ENCODE measurements at places on chromosomes 3 and 15. TPM values are rescaled to one million over a fixed set of nuclear protein-coding genes. Genes with fewer than 3 reads are reported as not detected.

DNA sequence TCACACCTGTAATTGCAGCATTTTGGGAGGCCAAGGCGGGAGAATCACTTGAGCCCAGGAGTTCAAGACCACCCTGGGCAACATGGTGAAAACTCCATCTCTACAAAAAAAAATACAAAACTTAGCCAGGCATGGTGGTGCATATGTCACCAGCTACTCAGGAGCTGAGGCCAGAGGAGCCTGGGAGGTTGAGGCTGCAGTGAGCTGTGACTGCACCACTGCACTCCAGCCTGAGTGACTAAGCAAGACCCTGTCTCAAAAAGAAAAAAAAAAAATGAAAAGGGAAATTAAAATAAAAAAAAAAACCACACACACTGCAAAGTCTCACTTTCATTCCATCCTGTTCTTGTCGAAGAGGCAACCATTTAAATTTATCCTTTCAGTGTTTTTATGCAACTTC lies 100.8 kb upstream of the PIAS1 start:
- no peaks in the 10 kb centered on the region for H3K27me3 ChIP-seq
- no peak overlapping the region for H3K4me3 ChIP-seq

GOLGA8S gene
- not detected for total RNA-seq

GRCh38 chr3:188197388-188197847 lies 43.5 kb downstream of the LPP start:
- H3K36me3 ChIP-seq, result peaks cover 4% of the 10 kb centered on the region
- H3K27ac ChIP-seq, result peak overlapping the region; percentile 68
- peaks cover 80% of the 10 kb centered on the region for H3K4me1 ChIP-seq
- no peak for DNase-seq

- peaks cover 15% of the 10 kb centered on the region for H3K4me1 ChIP-seq
- no peaks in the 10 kb centered on the region for H3K36me3 ChIP-seq
- H3K27ac ChIP-seq, result peak within 1 kb of the TSS; percentile 87
- H3K4me3 ChIP-seq, result peak within 1 kb of the TSS; percentile 62
- DNase-seq, result no peak
Observed at GRCh38 chr15:48177766-48178647, at the start of gene MYEF2. Gene MYEF2, minus strand, starts transcription at chr15:48178295. Its CDS starts 58 bp downstream, at chr15:48178237.

DNA sequence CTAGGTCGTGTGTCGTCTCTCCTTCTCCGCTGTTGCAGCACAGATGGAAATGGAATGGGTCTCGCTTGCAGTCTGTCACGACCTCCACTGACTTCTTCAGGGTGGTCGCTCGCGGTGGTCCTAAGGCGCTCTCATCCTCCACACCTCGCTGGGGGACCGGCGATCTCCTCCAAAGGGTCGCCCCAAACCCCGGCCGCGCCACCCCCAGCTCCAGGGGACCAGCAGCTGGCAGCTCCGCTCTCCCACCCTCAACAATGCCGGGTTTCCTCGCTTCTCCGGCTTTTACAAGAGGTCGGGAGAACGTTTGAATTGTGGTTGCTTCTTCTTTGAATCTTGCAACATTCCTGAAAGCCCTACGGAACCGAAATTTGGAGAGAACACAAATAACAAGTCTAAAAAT lies 25.9 kb downstream of the SERP1 start:
- no peak for DNase-seq
- H3K27ac ChIP-seq, result no peak overlapping the region
- H3K4me1 ChIP-seq, result no peaks in the 10 kb centered on the region
- H3K4me3 ChIP-seq, result no peak overlapping the region
- no peaks in the 10 kb centered on the region for H3K27me3 ChIP-seq
- H3K36me3 ChIP-seq, result no peaks in the 10 kb centered on the region

GRIP2 gene
- 0.50 TPM for total RNA-seq

DNA sequence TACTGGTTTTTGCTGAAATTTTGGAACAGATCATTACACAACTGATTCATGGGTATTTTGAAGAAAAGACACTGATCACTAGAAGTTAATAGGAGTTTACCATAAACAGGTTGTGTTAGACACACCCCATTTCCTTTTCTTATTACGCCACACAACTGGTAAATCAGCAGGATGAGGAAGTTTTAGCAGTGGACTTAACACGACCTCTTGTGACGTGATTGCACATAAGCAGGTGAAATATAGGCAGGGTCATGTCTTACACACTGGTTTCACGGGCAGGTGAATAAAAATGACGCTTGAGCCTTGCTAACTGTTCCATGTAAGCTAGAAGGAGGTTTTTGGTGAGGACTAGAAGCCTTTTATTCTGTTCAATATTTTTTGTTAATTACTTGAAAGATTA lies 27.1 kb upstream of the TPRG1 start:
- no peaks in the 10 kb centered on the region for H3K36me3 ChIP-seq
- H3K27me3 ChIP-seq, result no peaks in the 10 kb centered on the region
- no peaks in the 10 kb centered on the region for H3K4me1 ChIP-seq
- no peak overlapping the region for H3K27ac ChIP-seq

DNA sequence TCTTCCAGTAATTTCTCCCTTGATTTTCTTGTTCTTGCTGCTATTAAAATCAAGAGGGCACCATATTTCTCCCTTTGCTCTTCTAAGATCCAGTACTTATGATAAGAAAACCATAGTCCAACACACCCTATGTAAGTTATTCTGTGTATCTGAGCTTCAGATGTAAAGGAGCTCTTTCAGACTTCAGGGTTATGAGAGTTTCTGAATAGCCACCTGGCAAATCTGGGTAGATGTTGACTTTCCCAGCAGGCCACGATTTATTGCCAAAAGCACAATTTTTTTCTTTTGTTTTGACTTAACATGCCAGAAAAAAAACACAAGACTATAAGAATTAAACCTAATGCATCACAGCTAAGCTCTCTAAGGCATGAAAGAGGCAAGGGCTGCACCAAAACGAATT lies 1045.0 kb downstream of the FHIT start:
- DNase-seq, result no peak
- H3K27me3 ChIP-seq, result no peaks in the 10 kb centered on the region
- H3K36me3 ChIP-seq, result no peaks in the 10 kb centered on the region

DNA sequence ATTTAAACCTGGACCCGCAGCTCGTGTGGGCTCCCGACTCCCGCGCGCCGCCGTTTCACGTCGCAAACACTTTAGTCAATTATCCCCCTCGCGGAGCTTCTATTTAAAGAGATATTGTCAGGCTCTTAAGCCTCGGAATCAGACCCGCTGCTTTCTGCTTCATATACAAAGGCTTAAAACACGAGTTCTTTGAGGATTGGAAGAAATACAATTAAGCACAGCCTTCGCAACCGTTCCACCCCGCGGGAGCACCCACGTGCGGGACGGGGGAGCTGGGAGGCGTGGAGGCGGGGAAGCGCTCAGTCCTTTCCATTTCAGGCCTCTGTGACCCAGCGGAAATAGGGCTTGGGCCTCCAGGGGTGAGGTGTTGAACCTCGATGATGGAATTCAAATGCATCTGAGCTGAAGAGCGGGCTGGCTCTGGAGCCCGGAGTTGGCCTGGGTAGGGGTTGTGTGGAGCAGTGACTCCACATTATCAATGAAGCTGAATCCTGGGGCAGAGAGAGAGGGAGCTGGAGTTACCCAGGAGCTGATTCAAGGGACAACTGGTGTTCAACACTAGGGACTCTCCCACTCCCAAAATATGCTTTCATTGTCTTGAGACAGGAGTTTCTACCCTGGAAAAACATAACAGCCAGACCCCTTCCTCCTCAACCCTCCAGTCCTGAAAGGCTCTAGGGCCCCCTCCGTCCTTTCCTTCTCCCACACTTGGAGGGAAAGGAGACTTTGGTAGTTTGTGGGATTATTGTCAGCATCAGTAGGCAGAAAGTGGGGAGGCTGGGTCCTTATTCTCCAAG lies 2.4 kb downstream of the ANKRD63 start:
- DNase-seq, result no peak
- peaks cover 36% of the 10 kb centered on the region for H3K27me3 ChIP-seq
- H3K36me3 ChIP-seq, result no peaks in the 10 kb centered on the region
- no peak overlapping the region for H3K27ac ChIP-seq
- H3K4me3 ChIP-seq, result no peak overlapping the region
- H3K4me1 ChIP-seq, result peaks cover 33% of the 10 kb centered on the region

GRCh38 chr3:8532251-8532871 lies 30.7 kb downstream of the LMCD1 start:
- H3K4me3 ChIP-seq, result no peak overlapping the region
- H3K27me3 ChIP-seq, result no peaks in the 10 kb centered on the region
- H3K36me3 ChIP-seq, result no peaks in the 10 kb centered on the region

DNA sequence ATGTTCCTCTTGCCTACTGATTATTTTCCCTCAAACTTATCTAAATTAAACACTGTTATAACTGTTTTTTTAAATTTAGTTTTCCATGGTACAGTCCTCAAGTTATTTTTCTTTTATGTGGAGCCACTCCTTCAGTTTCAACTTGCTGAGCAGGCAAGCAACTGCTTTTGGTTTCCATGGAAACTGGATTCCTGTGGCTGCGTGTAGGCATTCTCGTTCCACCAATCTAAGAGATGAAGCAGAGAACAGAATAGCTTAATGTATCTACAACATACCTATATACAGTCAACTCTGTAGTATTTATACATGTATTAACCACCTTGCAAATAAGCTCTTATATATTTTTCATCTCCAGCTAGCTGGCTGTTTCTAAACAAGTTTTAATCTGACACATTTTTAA lies 25.8 kb upstream of the ANXA2 start:
- no peaks in the 10 kb centered on the region for H3K27me3 ChIP-seq
- H3K4me1 ChIP-seq, result peaks cover 32% of the 10 kb centered on the region
- no peak overlapping the region for H3K27ac ChIP-seq
- peaks cover 4% of the 10 kb centered on the region for H3K36me3 ChIP-seq
- H3K4me3 ChIP-seq, result no peak overlapping the region

CERS3 gene
- total RNA-seq, result not detected

GRCh38 chr15:51580982-51581381 lies 41.6 kb downstream of the DMXL2 start:
- H3K36me3 ChIP-seq, result no peaks in the 10 kb centered on the region
- H3K27ac ChIP-seq, result no peak overlapping the region
- no peak for DNase-seq
- H3K4me1 ChIP-seq, result peaks cover 3% of the 10 kb centered on the region

TRIM42 gene
- not detected for total RNA-seq

GRCh38 chr3:27791956-27792355 lies 69.8 kb upstream of the EOMES start:
- H3K27me3 ChIP-seq, result no peaks in the 10 kb centered on the region
- H3K27ac ChIP-seq, result no peak overlapping the region
- DNase-seq, result no peak
- H3K4me3 ChIP-seq, result no peak overlapping the region
- no peaks in the 10 kb centered on the region for H3K36me3 ChIP-seq

LYZL4 gene
- total RNA-seq, result not detected

CNTN6 gene
- total RNA-seq, result 0.06 TPM

- no peak overlapping the region for H3K4me3 ChIP-seq
- H3K4me1 ChIP-seq, result no peaks in the 10 kb centered on the region
- H3K27ac ChIP-seq, result no peak overlapping the region
Observed at GRCh38 chr15:41987925-41988275, 15.5 kb upstream of the EHD4 start.

GRCh38 chr15:100247228-100248225 lies 94.2 kb downstream of the ADAMTS17 start:
- no peak overlapping the region for H3K4me3 ChIP-seq
- DNase-seq, result no peak
- H3K36me3 ChIP-seq, result peaks cover 3% of the 10 kb centered on the region
- H3K27ac ChIP-seq, result no peak overlapping the region
- no peaks in the 10 kb centered on the region for H3K4me1 ChIP-seq

DNA sequence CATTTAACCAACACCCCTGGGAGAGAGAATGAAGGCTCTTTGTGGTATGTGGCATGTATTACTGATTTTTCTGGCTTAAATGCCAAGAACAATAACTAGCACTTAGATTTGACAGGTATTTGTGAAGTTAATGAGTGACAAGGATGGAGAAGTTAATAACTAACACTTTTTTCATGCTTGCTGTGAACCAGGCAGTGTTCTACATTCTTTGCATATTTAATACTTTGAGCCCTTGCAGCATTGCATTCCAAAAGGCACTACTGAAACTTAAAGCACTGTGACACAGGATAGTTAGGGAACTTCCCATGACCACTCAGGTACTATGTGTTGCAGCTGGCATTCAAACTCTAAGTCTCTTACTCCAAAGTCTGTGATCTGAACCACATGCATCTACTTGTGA lies 650.6 kb downstream of the ZPLD1 start:
- H3K36me3 ChIP-seq, result no peaks in the 10 kb centered on the region
- no peaks in the 10 kb centered on the region for H3K27me3 ChIP-seq
- no peak overlapping the region for H3K27ac ChIP-seq
- DNase-seq, result no peak
- H3K4me3 ChIP-seq, result no peak overlapping the region
- H3K4me1 ChIP-seq, result no peaks in the 10 kb centered on the region

GRCh38 chr3:160224811-160225175 lies 429 bp upstream of the C3orf80 start:
- peaks cover 24% of the 10 kb centered on the region for H3K4me1 ChIP-seq
- no peak overlapping the region for H3K27ac ChIP-seq
- H3K36me3 ChIP-seq, result no peaks in the 10 kb centered on the region
- H3K4me3 ChIP-seq, result peak overlapping the region; percentile 70

SNRPN gene
- total RNA-seq, result 86.4 TPM

DNA sequence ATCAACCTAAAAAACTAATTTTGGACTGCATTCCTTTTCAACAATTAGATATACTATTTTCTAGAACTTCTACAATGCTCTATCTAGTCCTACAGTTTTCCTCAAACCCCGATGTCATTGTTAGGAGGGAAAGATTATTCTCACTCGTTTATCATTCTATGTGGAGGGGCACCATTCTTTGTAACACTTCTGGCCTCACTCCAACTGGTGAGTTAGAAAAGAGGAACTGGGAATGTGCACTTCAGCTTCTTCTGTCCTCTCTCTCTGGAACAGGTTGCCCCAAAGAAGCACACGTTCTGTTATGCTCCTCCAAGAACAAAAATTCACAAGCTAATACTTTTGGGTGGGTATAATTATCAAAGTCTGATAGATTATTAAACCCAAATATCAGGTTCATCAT lies 137.9 kb downstream of the UACA start:
- no peak overlapping the region for H3K4me3 ChIP-seq
- H3K36me3 ChIP-seq, result no peaks in the 10 kb centered on the region
- no peaks in the 10 kb centered on the region for H3K4me1 ChIP-seq
- no peak for DNase-seq
- H3K27me3 ChIP-seq, result no peaks in the 10 kb centered on the region

DNA sequence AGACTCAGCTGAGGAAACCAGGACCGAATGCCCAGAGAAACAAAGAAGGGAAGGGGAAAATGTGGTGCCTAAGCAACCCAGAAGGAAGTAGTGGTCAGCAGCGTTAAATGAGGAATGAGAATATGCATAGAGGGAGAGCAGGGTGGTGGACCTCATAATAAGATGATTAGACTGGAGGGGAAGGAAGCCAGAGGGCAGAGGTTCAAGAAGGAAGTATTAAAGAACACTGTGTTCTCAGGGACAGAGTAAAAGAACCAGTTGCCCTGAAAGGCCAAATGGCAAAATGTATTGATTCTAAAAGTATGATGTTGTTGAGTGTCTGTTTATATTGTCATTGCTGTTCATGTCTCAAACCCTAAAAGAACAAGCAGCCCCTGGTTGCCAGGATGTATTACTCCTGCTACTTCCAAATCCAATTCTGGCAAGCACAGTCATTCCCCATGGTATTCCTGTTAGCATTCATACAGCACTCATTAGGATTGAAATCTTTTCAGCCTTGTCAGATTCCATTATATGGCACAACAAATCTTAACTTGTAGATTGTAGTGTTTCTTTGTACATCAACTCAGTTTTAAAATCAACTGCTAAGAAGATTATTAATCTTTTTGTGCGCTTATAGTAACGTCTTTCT lies 23.4 kb downstream of the P2RY1 start:
- H3K4me1 ChIP-seq, result no peaks in the 10 kb centered on the region
- no peak overlapping the region for H3K4me3 ChIP-seq
- no peaks in the 10 kb centered on the region for H3K36me3 ChIP-seq
- DNase-seq, result no peak

Data from esophagus muscularis mucosa (tissue), 4 donors.